ENCODE measurements at places on chromosomes 11 and 22. TPM values are rescaled to one million over a fixed set of nuclear protein-coding genes. Genes with fewer than 3 reads are reported as not detected.
A peak's percentile ranks its signal among the peaks of the same experiment; 100 is the strongest.

KCTD14 gene
- total RNA-seq = 0.16 TPM

OR6T1 gene
- total RNA-seq = not detected

F2 gene
- total RNA-seq = not detected

DUSP8 gene
- 2.4 TPM for total RNA-seq

SCO2 gene
- 14.8 TPM for total RNA-seq

OR4D5 gene
- total RNA-seq = not detected

MPEG1 gene
- total RNA-seq = not detected

OR5P2 gene
- not detected for total RNA-seq

LUZP2 gene
- not detected for total RNA-seq

LRRC32 gene
- total RNA-seq = 5.7 TPM

MAJIN gene
- total RNA-seq = not detected

GRCh38 chr11:1293619-1294015 is 15.8 kb downstream of the TOLLIP start:
- H3K36me3 ChIP-seq = peaks cover 6% of the 10 kb centered on the region
- H3K4me1 ChIP-seq = no peaks in the 10 kb centered on the region
- no peak overlapping the region for H3K4me3 ChIP-seq
- H3K27me3 ChIP-seq = no peaks in the 10 kb centered on the region

GRCh38 chr22:49892226-49892899 is 25.9 kb downstream of the ALG12 start:
- H3K36me3 ChIP-seq = peaks cover 38% of the 10 kb centered on the region
- peaks cover 6% of the 10 kb centered on the region for H3K4me1 ChIP-seq
- H3K27ac ChIP-seq = no peak overlapping the region
- H3K4me3 ChIP-seq = no peak overlapping the region

DNA sequence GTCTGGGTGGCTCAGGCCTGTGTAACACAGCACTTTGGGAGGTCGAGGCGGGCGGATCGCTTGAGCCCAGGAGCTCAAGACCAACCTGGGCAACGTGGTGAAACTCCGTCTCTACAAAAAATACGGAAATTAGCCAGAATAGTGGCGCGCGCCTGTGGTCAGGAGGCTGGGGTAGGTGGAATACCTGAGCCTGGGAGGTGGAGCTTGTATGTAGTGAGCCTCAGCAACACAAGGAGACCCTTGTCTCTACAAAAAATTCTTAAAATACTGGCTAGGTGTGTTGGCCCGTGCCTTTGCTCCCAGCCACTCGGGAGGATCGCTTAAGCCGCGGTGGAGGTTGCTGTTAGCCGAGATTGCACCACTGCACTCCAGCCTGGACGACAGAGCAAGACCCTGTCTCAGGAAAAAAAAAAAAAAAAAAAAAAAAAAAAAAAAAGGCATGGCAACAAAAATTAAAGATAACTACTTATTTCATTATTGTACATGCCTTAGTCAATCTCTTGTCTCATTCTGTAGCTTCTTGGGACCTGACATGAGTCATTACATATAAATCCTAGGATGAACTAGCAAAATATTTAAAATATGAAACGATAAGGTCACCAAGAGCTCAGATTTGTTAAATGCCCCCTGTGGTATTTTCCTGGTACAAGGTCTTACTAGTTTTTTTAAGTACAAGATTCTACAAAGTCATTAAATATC is 1.1 kb downstream of the TAF1D start:
- peaks cover 60% of the 10 kb centered on the region for H3K4me1 ChIP-seq
- peak; percentile 9 for DNase-seq
- peak overlapping the region; percentile 100 for H3K4me3 ChIP-seq
- H3K27me3 ChIP-seq = no peaks in the 10 kb centered on the region
- H3K36me3 ChIP-seq = peaks cover 63% of the 10 kb centered on the region

DNA sequence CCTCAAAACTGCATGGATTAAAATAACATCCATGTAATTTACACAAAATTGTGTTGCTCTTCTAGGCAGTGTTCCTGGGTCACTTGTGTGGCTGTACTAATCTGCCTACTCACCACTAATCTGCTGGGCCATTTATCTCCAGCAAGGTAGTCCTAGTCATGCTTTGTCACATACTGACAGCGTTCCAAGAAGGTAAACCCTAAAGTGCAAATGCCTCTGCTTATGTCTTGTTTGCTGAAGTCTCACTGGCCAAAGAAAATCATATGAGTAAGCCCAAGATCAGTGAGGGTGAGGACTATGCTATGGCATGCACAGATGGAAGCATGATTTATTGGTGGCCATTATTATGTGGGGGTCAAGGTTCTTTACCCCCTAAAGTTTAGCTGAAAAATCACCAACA is 630.2 kb upstream of the LUZP2 start:
- no peaks in the 10 kb centered on the region for H3K27me3 ChIP-seq
- H3K27ac ChIP-seq = no peak overlapping the region
- no peak overlapping the region for H3K4me3 ChIP-seq
- DNase-seq = no peak
- H3K36me3 ChIP-seq = no peaks in the 10 kb centered on the region
- no peaks in the 10 kb centered on the region for H3K4me1 ChIP-seq

GRCh38 chr11:120424970-120425332 is 86.6 kb upstream of the GRIK4 start:
- peaks cover 7% of the 10 kb centered on the region for H3K4me1 ChIP-seq
- H3K36me3 ChIP-seq = no peaks in the 10 kb centered on the region
- H3K4me3 ChIP-seq = no peak overlapping the region
- H3K27me3 ChIP-seq = no peaks in the 10 kb centered on the region
- DNase-seq = no peak

- H3K27ac ChIP-seq = no peak overlapping the region
- H3K27me3 ChIP-seq = peaks cover 26% of the 10 kb centered on the region
- H3K4me3 ChIP-seq = no peak overlapping the region
- peaks cover 5% of the 10 kb centered on the region for H3K4me1 ChIP-seq
- H3K36me3 ChIP-seq = no peaks in the 10 kb centered on the region
Measured at GRCh38 chr22:50676661-50677492, 4.3 kb downstream of the SHANK3 start.

- peaks cover 25% of the 10 kb centered on the region for H3K27me3 ChIP-seq
- H3K4me1 ChIP-seq = no peaks in the 10 kb centered on the region
- H3K36me3 ChIP-seq = no peaks in the 10 kb centered on the region
- no peak overlapping the region for H3K27ac ChIP-seq
- peak overlapping the region; percentile 63 for H3K4me3 ChIP-seq
Measured at GRCh38 chr11:104163100-104164027, 583 bp downstream of the PDGFD start.

DNA sequence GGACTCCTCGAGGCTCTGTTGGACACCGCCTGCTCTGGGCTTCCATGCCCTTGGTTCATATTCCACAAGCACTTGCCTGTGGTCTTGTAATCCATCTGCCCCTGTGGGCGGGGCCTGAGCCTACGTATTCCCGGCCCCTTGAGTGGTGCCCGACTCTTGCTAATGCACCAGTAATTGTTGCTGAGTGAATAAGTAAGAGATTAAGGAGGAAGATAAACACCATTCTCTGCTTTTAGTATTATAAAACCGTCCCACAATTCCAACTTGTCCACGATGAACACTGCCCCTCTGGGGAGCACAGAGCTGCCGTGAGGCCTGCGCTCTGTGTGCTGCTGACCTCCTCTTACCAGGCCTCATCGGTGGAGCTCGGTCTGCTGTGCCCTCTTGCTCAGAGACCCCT is 50.3 kb downstream of the MICAL2 start:
- no peak for DNase-seq
- peaks cover 55% of the 10 kb centered on the region for H3K36me3 ChIP-seq
- peaks cover 90% of the 10 kb centered on the region for H3K4me1 ChIP-seq

DNA sequence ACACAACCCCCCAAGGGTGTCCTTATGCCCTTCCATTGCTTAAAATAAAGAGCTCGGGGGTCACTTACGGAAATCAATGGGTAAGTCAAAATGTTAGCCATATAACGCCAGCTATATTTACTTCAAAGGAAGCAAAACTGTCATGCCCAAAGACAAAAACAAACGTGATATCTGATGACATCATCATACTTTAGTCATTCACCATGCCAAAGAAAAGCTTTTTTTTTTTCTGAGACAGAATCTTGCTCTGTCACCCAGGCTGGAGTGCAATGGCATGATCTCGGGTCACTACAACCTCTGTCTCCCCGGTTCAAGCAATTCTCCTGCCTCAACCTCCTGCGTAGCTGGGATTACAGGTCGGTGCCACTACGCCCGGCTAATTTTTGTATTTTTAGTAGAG is 47.7 kb upstream of the SC5D start:
- no peaks in the 10 kb centered on the region for H3K36me3 ChIP-seq
- no peak overlapping the region for H3K4me3 ChIP-seq
- H3K27ac ChIP-seq = no peak overlapping the region
- DNase-seq = no peak
- H3K27me3 ChIP-seq = peaks cover 9% of the 10 kb centered on the region

DNA sequence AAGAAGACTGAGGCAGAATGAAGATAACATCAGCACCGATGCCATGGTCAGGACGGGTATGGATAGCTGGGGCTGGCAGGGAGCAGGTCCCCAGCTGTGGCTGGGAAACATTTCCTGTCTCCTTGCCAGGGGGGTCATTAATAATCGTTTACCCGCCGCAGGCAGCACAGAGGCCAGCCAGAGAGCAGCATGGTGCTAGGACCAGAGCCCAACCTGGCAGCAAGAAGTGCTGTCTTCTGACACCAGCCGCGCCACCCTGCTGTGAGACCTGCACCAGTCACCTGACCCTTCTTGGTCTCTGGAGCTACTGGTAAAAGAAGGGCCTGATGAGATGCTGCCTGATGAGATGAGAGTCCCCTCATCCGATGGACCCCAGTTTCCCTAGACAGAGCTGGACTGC is 36.3 kb downstream of the PDE2A start:
- H3K27ac ChIP-seq = no peak overlapping the region
- H3K36me3 ChIP-seq = no peaks in the 10 kb centered on the region
- peaks cover 8% of the 10 kb centered on the region for H3K27me3 ChIP-seq

GRCh38 chr22:44371741-44372525 is 59.2 kb upstream of the SHISAL1 start:
- no peaks in the 10 kb centered on the region for H3K4me1 ChIP-seq
- no peaks in the 10 kb centered on the region for H3K36me3 ChIP-seq
- H3K4me3 ChIP-seq = no peak overlapping the region
- no peak for DNase-seq
- H3K27me3 ChIP-seq = peaks cover 10% of the 10 kb centered on the region

DNA sequence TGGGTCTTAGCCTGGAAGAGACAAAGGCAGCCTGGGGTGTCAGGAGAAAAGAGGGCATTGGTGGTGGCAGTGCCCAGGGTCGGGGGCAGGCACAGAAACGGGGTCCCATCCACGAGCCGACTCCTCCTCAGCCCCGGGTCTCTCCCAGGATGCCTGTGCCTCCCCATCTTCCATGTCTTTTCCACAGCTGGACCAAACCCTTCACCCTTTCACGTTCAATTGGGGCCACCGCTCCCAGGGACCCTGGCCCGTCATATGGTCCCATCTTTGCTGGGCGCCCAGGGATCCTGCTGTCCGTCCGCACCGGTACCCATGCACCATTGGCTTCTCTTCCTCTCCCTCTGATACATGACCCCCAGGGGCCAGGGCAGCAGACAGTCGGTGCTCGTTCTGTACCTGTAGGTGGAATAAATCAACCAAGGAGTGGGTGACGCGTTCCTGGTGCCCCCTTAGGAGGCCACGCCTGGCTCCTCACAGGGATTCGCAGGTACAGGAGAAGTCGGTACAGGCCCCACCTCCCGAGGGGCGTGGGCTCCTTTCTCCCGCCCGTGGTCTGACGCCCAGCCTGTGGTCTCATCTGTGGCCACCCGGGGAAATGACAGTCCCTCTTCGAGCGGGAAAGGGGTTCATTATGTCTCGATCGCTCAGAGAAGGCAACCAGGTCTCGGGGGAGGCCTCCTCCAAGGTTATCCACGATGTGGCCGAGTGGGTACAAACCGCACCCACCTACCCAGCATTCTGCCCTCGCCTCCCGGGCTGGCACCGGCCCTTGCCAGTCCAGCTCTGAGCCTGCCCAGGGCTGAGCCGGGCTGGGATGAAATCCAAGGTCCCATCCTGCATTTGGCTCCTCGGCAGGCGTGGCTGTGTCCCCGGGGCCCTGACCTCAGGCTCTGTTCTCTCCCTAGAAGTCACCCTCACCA is 1493.6 kb downstream of the BRD1 start:
- no peaks in the 10 kb centered on the region for H3K36me3 ChIP-seq
- no peaks in the 10 kb centered on the region for H3K27me3 ChIP-seq
- H3K4me3 ChIP-seq = no peak overlapping the region
- no peaks in the 10 kb centered on the region for H3K4me1 ChIP-seq
- no peak for DNase-seq

DNA sequence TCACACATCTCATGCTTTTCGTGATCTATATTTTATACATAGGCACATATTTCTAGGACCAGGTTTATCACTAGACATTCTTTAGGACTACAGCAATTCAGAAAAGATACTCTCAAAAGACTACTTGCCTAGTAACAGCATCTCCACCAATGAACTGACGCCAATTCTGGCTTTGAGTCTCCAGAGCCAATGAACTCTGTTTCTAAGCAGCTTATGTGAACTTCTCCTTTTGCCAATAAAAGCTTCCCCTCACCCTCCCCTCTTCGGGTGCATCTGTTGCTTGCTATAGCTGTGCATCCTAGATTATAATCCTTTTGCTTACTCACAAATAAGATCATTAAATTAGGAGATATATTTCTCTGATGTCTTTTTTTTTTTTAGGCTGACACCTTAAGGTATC is 11.4 kb upstream of the ANKK1 start:
- peaks cover 2% of the 10 kb centered on the region for H3K27me3 ChIP-seq
- no peaks in the 10 kb centered on the region for H3K4me1 ChIP-seq
- no peaks in the 10 kb centered on the region for H3K36me3 ChIP-seq
- H3K27ac ChIP-seq = no peak overlapping the region
- H3K4me3 ChIP-seq = no peak overlapping the region
- DNase-seq = no peak

GRCh38 chr11:559712-560304 is 730 bp downstream of the LMNTD2 start:
- H3K4me3 ChIP-seq = peak overlapping the region; percentile 48
- peaks cover 9% of the 10 kb centered on the region for H3K36me3 ChIP-seq
- no peak for DNase-seq

GRCh38 chr11:35168671-35169070 is 29.7 kb downstream of the CD44 start:
- no peaks in the 10 kb centered on the region for H3K27me3 ChIP-seq
- no peak for DNase-seq
- peaks cover 100% of the 10 kb centered on the region for H3K4me1 ChIP-seq
- peaks cover 66% of the 10 kb centered on the region for H3K36me3 ChIP-seq
- peak overlapping the region; percentile 45 for H3K4me3 ChIP-seq
- H3K27ac ChIP-seq = peak overlapping the region; percentile 76

- H3K27me3 ChIP-seq = no peaks in the 10 kb centered on the region
- H3K4me3 ChIP-seq = no peak overlapping the region
- DNase-seq = no peak
- no peak overlapping the region for H3K27ac ChIP-seq
- no peaks in the 10 kb centered on the region for H3K4me1 ChIP-seq
Measured at GRCh38 chr11:27319072-27319471, 43.9 kb downstream of the CCDC34 start.

GRCh38 chr11:69891421-69892236 is 72.4 kb upstream of the FGF3 start:
- no peak overlapping the region for H3K4me3 ChIP-seq
- no peaks in the 10 kb centered on the region for H3K4me1 ChIP-seq
- peaks cover 10% of the 10 kb centered on the region for H3K27me3 ChIP-seq

All from activated T-helper 1 cell treated with anti-CD3 and anti-CD28 coated beads, Interleukin-12 subunit alpha, Interleukin-12 subunit beta, Interleukin-2, Interleukin-4 antibody, amounts not matched to agents 30 ng/mL and 10 ng/mL and 1 ng/mL, durations not matched to agents 14 hours and 24 hours and 36 hours (primary cell).